GM13977 (cell line): ENCODE measurements at places on chromosomes 11 and 22.

GRCh38 chr11:130995266-130995665, 79.0 kb upstream of the SNX19 start:
- DNase-seq = no peak

GRCh38 chr11:33646629-33647028, 54.0 kb downstream of the C11orf91 start:
- DNase-seq = no peak

GRCh38 chr11:58773337-58773736, 41.6 kb upstream of the GLYAT start:
- DNase-seq = no peak

DNA sequence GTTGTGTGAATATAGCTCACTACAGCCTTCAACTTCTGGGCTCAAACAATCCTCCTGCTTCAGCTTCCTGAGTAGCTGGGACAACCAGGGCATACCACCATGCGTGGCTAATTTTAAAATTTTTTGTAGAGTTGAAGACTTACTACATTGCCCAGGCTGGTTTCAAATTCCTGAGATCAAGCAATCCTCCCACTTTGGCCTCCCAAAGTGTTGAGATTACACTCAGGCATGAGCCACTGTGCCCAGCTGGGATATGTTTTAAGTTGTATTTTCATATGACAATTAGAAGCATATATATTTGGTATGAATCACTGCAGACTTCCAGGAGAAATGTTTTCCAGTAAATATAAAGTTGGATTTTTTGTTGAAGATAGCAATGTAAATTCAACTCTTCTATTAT, 15.4 kb downstream of the DDX10 start:
- no peak for DNase-seq

- no peak for DNase-seq
Observed at GRCh38 chr22:42067671-42068251, 2.9 kb downstream of the NAGA start.

DNA sequence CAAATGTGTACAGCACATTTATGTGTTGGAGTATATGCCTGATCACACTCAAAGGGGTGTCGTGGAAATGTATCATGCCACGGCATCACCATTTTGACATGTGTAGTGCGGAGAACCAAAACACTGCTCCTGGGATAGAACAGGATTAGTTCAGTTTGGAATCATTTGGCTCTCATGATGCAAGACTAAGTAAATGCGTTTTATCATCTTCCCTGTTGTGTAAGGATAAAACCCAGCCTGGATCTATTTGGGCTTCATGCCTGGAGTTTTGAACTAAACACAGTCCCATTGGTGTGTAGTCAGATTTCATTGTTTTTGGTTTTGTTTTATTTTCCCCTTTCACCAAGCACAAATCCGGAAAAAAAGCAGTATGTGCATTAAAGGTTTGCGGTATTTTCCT, 574.3 kb downstream of the NTM start:
- DNase-seq = no peak

DNA sequence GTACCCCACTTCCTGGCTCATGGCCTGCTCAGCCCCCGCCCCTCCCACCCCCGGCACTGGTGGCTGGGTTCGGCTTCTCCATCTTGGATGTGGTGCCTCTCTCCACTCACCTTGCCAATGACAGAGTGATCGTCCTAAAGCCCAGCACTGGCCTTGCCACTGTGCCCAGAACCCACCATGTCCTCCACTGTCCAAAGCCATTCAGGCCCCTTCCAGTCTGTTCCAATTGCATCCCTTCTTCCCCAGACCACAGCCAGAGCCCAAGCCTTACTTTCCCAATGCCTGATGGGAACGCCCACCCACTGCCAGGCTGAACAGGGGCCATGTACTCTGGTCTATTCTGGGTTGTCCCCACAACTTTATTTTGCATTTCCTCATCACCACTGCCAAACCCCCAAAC, 625.8 kb upstream of the B3GAT1 start:
- DNase-seq = no peak
